ENCODE measurements at places on chromosomes 5 and 9.

- no peak for DNase-seq
Measured at GRCh38 chr5:124887223-124887622, 140.8 kb upstream of the ZNF608 start.

GRCh38 chr5:10448754-10449360 is 7.2 kb downstream of the ROPN1L start:
- no peak for DNase-seq

- no peak for DNase-seq
Measured at GRCh38 chr5:157581901-157582300, 6.3 kb upstream of the ADAM19 start.

- DNase-seq: no peak
Measured at GRCh38 chr5:168076561-168076991, 214.9 kb upstream of the WWC1 start.

DNA sequence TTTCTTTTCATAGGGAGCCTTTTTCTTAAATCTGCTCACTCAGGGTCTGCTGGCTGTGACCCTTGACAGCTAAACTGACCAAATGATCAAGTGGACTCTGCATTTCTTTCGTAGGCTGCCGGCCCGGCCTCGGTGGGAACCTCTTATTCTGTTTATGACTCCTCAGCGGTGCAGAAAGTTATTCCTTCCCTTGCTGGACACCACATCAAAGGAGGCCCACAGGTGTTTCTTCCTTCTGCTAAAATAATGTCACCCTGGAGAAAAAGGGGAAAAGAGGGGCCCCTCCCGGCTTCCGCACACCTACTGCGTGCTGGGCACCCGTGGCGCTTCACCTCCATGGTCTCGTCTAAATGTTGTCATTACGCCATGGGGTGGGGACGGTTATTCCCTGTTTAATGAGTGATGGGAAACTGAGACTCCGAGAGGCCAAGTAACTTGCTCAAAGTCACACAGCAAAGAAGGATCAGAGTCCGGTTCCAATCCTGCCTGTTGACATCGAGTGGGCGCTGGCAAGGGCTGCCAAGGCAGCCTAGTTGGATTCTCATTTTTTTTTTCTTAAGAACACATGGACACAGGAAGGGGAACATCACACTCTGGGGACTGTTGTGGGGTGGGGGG is 72.3 kb downstream of the CFAP77 start:
- no peak for DNase-seq

- no peak for DNase-seq
Measured at GRCh38 chr9:389758-390157, 175.1 kb downstream of the DOCK8 start.

GRCh38 chr9:13721481-13722235 is 442.2 kb upstream of the MPDZ start:
- DNase-seq: no peak

- DNase-seq: no peak
Measured at GRCh38 chr9:92607773-92608172, 62.2 kb downstream of the IPPK start.

- DNase-seq: no peak
Measured at GRCh38 chr5:158727136-158727535, 372.6 kb downstream of the EBF1 start.

- DNase-seq: no peak
Measured at GRCh38 chr9:36245906-36246305, 12.3 kb downstream of the GNE start.

DNA sequence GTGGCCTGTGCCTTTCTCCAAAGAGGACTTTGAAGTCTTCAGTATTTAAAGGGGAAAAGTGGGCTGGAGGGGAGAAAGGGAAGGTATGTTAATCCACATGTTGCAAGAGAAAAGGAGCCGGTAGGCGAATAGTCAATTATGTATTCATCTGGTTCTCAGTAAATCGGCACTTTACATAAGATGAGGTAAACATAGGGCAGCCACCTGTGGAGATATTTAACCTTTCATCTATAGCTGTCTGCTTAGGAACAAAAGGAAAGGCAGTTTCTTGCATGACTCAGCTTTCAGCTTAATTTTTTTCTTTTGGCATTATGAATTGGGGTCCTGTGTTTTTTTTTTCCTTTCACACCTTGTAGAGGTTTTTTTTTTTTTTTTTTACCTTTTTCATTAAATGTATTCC is 42.2 kb downstream of the FGD3 start:
- no peak for DNase-seq

DNA sequence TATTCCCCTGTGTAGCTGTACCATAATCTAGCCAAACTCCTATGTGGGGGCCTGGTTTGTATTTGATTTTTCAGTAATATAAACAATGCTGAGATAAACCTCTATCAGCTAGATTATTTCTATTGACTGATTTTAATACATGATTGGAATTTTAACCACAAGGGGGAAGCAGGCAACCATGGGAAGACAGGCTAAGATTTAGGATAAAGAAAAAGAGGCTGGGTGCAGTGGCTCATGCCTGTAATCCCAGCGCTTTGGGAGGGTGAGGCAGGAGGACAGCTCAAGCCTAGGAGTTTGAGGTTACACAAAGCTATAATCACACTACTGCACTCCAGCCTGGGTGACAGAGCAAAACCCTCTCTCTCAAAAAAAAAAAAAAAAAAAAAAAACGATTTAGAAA is 18.1 kb upstream of the GPX3 start:
- DNase-seq: no peak

DNA sequence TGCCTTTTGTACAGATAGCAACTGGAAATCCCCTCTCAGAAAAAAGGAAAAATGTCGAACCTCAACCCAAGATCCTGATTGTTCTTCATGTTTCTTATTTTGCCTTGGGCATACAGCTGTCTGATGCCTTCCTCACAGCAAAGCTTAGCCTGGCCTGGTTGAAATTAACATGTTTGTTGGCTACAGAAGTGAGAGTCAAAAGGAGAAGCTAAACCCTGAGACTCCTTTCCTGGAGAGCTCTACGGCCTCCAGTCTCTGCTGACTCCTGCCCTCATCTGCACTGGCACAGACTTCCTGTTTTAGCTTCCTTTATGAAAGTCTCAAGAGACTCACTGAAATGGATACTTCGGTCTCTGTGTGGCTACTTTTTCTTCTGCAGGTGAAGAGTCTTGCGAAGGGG is 186.7 kb downstream of the PARP8 start:
- no peak for DNase-seq

GRCh38 chr5:112923988-112924387 is 2.0 kb upstream of the REEP5 start:
- no peak for DNase-seq

DNA sequence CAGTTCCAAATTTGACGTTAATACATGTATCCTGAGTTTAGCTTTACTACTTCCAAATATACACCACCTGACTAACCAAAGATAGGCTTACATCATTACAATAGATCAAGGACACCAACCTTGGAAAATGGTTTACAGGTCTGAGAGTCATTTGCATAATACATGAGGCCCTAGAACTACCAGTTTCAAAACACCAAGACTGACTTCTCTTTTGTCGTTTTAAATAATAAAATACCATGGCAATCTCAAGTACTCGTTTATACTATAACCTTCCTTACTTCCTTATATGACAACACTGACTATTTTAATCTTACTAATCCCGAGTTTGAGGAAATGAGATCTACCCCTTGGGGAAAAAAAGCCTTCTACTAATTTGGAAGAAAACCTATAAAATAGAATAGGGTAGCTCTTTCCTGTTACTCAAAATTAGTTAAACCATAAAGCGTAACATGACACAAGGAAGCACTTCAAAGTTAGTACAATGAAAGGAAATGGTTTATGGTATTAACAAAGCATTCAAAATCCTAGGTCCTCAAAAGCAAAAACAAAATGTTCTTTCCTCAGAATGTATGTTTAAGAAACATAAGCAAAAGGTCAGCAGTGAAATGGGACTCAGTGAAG is 42.1 kb downstream of the UBQLN1 start:
- DNase-seq: no peak

GRCh38 chr5:149782018-149782894 is 52.1 kb downstream of the PPARGC1B start:
- DNase-seq: no peak

GRCh38 chr5:130034566-130035210 is 130.4 kb downstream of the CHSY3 start:
- DNase-seq: no peak

GRCh38 chr9:3628239-3628638 is 102.4 kb upstream of the RFX3 start:
- DNase-seq: no peak

DNA sequence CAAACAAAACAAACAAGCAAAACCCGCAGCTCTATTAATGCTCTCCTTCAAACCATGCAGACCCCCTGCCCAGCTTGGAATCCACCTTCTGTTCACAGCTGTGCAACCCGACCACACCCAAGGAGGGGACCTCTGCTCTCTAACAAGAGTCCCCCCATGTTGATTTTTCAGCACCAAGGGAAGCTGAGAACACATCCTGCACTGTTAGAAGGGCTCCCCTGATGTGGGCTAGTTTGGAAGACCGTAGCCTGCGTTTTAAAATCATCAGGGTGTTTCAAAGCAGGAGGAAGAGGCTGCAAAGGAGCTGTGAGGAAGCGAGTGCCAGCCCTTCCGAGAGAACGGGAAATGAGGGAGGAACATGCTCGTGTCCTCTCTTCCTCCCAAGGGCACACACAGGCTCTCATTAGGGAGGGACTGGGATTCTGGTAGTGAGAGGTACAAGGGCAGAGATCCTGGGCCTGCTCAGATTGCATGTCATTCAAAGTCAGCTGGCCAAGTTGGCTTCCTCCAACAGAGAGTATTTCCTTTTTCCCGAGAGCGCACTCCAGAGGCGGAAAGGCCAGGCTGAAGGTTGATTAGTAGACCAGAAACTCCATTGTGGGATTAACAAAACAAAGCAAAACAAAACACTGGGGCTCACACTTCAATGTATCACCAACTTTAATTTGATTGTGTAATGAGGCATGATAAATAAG is 185.9 kb downstream of the SEMA6A start:
- no peak for DNase-seq

DNA sequence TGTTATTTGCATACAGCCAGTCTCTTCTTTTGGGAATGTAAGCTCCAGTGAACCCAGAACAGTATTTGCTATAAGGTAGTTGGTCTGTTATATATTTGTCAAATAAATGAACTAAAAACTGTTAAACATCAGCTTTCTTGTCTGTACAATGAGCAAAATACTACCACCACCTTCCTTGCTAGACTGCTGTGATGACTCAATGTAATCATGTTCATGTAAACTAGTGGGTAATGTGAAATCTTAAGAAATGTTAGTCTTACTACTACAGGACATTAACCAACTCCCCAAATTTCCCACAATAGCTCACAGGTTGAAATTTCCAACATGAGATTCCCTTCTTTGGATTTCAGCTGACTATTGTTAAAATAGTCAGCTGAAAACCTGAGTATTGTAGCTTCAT is 176.1 kb downstream of the TRPM3 start:
- no peak for DNase-seq

GRCh38 chr9:81382281-81382680 is 307.1 kb downstream of the TLE1 start:
- no peak for DNase-seq

GRCh38 chr5:106966686-106967315 is 703.9 kb downstream of the EFNA5 start:
- DNase-seq: no peak

- no peak for DNase-seq
Measured at GRCh38 chr9:117303643-117304230, 111.1 kb downstream of the ASTN2 start.

DNA sequence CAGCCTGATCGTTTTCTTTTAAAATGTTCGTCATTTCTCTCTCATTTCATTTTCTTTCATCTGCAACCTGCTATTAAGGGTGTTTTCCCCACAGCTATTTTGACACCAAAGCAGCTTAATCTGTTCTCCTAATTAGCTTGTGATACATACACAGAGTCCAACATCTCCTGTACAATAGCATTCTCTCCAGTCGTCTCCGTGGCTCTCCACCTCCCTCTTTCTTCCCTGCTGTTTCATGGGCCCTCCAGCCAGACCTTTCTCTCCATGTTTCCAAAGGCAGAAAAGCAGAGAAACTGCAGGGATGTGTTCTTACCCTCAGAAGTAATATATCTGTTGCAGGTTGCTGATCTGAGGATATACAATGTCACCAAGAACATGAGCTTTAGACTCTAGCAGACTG is 88.8 kb upstream of the SPOCK1 start:
- no peak for DNase-seq

- DNase-seq: no peak
Measured at GRCh38 chr5:159533197-159533596, 202.9 kb upstream of the IL12B start.

DNA sequence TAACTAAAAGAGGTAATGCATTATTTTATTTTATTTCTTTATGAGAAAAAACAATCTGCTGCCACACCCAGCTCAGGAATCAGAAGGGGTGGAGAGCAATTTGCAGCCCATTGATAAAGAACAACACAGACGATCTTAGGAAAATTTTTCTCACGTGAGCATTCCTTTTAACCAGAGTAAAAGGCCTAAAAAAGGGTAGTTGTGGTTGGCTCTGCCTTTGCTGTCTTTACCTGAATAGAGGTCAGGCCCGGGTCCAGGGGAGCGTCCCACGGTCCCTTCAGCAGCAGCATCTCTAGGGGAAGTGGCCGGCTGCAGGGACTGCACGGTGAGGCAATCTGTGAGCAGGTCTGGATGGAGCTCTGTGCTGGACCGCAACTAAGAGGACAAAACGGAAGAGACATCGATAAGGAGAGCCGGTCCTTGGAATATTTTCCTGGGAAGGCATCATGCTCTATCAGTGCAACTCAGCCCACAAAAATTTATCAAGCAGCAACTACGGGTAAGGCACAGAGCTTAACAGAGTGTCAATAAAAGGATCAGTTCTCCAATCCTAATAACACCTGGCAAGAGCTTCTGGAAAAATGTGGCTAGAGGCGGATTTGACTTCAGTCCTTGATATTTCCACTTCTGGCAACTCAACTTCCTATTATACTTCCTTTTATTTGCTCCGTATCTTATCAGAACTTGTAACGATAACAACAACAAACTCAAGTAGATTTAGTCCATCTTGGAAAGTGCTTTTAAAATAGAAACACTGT is 372.8 kb upstream of the RFX3 start:
- DNase-seq: no peak

- no peak for DNase-seq
Measured at GRCh38 chr9:108680946-108681345, 174.8 kb downstream of the ACTL7B start.

- DNase-seq: no peak
Measured at GRCh38 chr9:114733816-114734215, 51.8 kb upstream of the TEX48 start.

- DNase-seq: no peak
Measured at GRCh38 chr9:90775657-90776056, 26.0 kb upstream of the SYK start.

Data from activated CD8-positive, alpha-beta memory T cell treated with anti-CD3 and anti-CD28 coated beads for 1 hour (primary cell).